H1 (cell line): ENCODE measurements at places on chromosomes 3 and 15. TPM values are rescaled to one million over a fixed set of nuclear protein-coding genes. Genes with fewer than 3 reads are reported as not detected.

The LSAMP gene
- total RNA-seq: 3.8 and 5.7 TPM in 2 replicates

The TTLL13 gene
- 0.19 TPM in 1 of 2 replicates, not detected in the other for total RNA-seq

The ANKUB1 gene
- total RNA-seq: not detected in 2 replicates

The ADAM10 gene
- 147 and 163 TPM in 2 replicates for total RNA-seq

The SPTBN5 gene
- total RNA-seq: 0.84 and 1.1 TPM in 2 replicates

GRCh38 chr3:152519376-152519775 is 250.6 kb downstream of the MBNL1 start:
- H3K36me3 ChIP-seq: no peaks in the 10 kb centered on the region
- DNase-seq: no peak
- H3K4me3 ChIP-seq: no peak overlapping the region
- peaks cover 11% of the 10 kb centered on the region for H3K4me1 ChIP-seq
- H3K27me3 ChIP-seq: no peaks in the 10 kb centered on the region
- no peak overlapping the region for H3K27ac ChIP-seq

GRCh38 chr15:25844076-25844475 is 19.1 kb downstream of the ATP10A start:
- no peak for DNase-seq
- peaks cover 4% of the 10 kb centered on the region for H3K4me1 ChIP-seq

DNA sequence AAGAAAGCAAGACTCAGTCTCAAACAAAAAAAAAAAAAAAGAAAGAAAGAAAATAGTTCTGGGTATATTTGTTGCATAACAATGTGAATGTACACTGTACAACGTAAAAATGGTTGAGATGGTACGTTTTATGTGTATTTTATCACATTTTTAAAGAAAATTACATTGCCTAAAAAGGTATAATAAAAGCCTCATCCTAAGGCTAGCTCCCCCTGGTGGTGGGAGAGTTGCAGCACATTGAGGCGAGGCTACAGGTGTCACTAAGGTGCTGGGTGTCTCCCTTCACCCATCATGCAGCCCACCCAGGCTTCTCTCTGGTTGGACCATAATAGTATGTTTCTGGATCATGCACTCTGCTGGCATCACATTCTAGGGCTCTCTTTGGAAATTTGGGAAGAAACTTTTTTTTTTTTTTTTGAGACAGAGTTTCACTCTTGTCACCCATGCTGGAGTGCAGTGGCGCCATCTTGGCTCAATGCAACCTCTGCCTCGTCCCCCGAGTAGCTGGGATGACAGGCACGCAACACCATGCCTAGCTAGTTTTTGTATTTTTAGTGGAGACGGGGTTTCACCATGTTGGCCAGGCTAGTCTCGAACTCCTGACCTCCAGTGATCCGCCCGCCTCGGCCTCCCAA is 12.4 kb upstream of the RAB11A start:
- no peak for DNase-seq
- H3K4me3 ChIP-seq: no peak overlapping the region
- H3K27me3 ChIP-seq: no peaks in the 10 kb centered on the region
- no peak overlapping the region for H3K27ac ChIP-seq
- H3K36me3 ChIP-seq: no peaks in the 10 kb centered on the region
- H3K4me1 ChIP-seq: no peaks in the 10 kb centered on the region
